Lung (tissue), 17 donors: ENCODE measurements at places on chromosomes 16 and 17.

- DNase-seq = no peak
Observed at GRCh38 chr17:2905696-2906501, 109.7 kb downstream of the RAP1GAP2 start.

- peak; percentile 37 for DNase-seq
Observed at GRCh38 chr16:23362460-23363317, 60.6 kb downstream of the SCNN1B start.

- no peak for DNase-seq
Observed at GRCh38 chr16:10607157-10607556, 26.8 kb upstream of the EMP2 start.

- no peak for DNase-seq
Observed at GRCh38 chr16:17423221-17423620, 47.5 kb downstream of the XYLT1 start.

DNA sequence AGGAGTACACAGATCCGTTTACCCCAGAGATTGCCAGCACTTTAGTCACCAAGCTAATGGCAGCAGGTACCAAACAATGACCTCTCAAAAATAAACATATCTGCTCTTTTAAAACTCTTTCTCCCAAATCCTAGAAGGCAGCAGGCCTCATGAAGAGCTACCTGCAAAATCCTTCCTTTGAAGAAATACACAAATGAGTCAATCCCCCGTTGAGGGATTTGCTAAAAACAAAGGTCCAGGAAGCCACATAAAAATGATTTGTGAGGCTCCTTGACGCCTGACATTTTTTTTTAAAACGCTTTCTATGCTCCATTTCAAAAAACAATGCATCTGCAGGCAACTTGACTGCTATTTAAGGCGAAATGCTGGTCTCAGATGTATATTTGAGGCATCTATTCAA lies 58.2 kb downstream of the NACA2 start:
- no peak for DNase-seq

GRCh38 chr16:51624080-51624775 lies 473.2 kb upstream of the SALL1 start:
- no peak for DNase-seq
